ENCODE measurements at places on chromosomes 1 and 21.

- DNase-seq, result no peak
Observed at GRCh38 chr1:164733070-164733469, 174.1 kb downstream of the PBX1 start.

DNA sequence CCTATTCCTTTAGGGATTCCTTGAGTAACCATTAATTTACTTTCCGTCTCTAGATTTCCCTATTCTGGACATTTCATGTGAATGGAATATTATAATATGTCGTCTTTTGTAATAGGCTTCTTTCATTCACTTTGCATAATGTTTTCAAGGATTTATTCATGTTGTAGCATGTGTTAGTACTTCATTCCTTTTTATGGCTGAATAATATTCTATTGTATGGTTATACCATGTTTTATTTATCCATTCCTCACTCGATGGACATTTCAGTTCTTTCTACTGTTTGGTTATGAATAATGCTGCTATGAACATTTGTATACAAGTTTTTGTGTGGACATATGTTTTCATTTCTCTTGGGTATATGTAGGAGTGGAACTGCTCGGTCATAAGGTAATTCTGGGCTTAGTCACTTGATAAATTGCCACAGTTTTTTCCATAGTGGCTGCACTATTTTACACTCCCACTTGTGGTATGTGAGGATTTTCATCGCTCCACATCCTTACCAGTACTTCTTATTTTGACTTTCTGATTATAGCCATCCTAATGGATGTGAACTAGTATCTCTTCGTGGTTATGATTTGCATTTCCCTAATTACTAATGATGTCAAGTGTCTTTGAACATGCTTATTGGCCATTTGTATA is 17.7 kb downstream of the PPP2R5A start:
- DNase-seq, result no peak

DNA sequence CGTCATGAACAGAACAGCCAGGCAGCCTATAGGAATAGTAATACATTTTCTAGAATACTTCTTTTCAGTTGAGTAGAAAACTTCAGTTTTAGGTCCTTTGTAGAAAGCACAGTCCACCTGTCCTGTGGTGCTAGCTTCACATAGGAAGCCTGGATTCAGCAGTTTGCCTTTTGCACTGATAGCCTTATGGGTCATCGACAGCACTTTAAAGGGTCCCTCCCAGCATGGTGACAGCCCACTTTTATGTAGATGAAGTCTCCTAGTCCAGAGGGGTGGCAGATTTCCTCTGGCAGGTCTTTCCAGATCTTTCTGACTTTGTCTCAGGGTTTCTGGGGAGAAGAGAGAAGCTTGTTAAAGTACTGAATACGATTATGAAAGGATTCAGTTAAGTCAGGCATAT is 161.4 kb upstream of the TNR start:
- DNase-seq, result no peak

DNA sequence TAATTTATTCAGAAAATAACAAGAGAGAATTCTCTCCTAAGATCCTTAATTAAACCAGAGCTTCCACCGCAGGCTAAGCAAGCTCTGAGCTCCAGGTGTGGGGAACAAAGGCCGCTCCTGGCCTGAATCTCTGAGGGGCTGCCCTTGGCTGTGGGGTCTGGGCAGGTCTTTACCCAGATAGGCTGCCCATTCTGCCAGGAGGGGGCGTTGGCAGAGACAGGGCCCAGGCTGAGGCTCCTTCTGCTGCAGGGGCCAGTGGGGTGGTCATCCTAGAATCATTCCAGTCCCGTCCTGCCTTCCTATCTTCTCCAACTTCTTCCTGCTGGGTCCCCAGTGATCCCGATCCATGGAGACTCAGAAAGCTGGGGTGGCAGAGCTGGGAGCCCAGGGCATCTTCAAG is 82.9 kb upstream of the POU3F1 start:
- DNase-seq, result no peak

DNA sequence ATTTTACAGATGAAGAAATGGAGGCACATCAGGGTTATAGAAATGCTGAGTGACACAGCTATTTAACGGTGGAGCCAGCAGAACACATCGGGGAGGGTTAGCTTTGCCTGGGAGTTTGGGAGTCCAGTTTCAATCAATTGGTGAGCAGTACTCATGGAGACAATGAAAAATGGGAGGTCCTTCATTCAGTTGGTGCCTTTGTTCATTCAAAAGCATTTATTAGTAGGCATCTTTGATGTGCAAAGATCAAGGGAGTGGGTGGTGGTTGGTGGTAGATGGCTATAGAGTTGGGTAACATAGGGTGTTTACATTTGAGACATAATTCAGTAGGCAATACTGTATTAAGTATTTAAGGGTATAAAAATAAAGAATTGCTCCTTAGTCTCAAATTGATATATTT is 183.7 kb upstream of the LMO4 start:
- no peak for DNase-seq

- peak; percentile 71 for DNase-seq
Observed at GRCh38 chr1:156945881-156946661, 25.6 kb downstream of the LRRC71 start.

GRCh38 chr1:18928406-18928805 is 26.1 kb upstream of the ALDH4A1 start:
- DNase-seq, result no peak

- no peak for DNase-seq
Observed at GRCh38 chr21:38958940-38959691, 153.4 kb downstream of the ETS2 start.

Data from NCI-H2171 (cell line).